ENCODE measurements at places on chromosomes 2 and 18.
A peak's percentile ranks its signal among the peaks of the same experiment; 100 is the strongest.

DNA sequence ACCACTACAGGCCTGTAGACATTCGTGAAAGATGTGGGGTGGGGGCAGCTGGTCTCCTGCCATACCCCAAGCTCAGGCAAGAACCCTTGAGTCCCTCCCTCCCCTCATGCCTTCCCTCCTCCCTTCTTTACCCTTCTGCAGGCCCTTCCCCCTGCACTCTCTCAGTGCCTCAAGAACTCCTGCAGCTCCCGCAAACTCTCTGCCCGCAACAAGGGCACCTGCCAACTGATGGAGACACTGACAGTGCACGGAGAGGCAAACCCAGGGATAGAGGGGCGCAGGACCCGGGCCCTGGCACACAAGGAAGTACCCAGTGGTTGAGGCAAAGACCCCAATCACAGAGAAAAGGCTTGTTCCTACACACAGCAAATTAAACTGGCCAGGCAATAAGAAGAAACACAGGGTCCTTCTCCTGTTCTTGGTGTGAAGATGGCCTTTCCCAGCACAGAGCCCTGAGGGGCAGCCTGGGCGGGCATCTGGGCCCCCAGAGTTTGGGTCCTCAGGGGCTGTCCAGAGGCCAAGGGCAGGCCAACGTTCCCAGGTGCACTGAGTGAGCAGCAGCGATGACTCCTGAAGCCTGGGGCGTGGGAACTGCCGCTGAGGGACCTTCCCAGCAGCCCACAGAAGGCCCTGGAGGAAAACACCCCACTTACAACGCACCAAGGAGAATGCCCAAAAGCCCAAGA lies 1.6 kb downstream of the TEKT4 start:
- no peak for DNase-seq

DNA sequence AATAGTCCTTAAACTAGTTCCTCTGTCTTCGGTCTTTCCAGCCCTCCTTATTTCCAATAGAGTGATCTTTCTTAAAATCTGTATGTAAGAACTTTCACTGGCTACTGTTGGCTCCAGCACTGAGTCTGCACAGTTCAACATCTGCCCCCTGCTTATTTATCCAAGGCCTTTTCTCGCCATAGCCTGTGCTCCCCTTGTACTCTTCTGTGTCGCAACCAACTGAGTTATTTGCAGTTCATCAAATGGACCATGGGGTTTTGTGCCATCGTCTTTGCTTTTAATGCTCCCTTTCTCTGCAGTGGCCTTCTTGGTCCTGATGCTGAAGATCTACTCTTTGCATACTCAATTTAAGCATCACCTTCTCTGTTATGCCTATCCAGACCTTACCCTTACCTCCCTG lies 77.3 kb downstream of the DSC3 start:
- no peak for DNase-seq

GRCh38 chr2:225028572-225028971 lies 13.7 kb downstream of the DOCK10 start:
- no peak for DNase-seq

DNA sequence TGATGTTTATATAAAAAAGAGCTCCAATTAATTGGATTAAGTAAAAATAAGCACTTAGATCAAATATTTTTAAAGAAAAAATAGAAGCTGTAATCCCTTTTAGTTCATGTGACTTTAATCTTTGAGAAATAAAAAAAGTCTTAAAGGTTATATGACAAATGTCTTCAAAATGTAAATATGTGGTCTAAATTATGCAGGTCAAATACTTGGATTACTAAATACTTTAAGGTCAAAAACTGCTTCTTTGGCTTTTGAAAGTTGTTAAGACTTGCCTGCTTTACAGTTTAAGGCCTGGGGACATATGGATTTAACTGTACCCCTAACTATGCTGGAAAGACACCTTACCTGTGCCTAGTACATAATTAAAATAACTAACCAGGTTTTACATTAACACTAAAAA lies 15.5 kb upstream of the PDK1 start:
- DNase-seq = no peak

- DNase-seq = no peak
Observed at GRCh38 chr2:112077814-112078213, 22.7 kb downstream of the TMEM87B start.

GRCh38 chr2:138445227-138445626 lies 56.3 kb upstream of the SPOPL start:
- DNase-seq = no peak

GRCh38 chr2:240569523-240569997 lies 1.3 kb downstream of the RNPEPL1 start:
- DNase-seq = no peak

DNA sequence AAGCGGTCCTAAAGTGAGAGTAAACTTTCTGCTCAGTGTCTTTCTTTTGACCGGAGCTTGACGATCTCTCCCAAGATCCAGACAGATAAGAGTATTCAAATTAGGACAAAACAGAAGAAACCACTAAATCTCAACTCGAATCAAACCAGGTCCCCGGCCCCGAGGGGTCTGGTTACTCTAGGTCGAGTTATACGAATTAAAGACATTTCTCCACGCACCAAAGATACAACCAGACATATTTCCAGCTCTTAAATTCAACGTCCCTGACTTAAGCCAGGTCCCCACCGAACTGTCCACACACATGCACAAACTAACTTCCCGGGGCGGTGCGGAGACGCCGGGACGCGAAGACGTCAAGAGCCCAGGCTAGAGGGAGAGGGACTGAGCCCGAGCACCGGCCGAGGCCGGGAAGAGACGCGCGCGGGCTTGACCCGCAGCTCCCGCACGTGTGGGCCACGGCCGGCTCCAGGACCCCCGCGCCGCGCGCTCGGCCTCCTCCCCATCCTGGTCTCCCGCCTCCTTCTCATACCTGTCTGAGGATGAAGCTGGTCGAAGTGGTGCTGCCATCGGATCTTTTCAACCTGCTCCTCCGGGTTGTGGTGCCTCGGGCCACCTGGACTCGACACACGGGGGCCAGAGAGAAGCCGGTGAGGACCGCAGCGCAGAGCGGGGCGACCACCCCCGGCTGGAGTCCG lies 896 bp downstream of the CACNB4 start:
- DNase-seq = no peak

DNA sequence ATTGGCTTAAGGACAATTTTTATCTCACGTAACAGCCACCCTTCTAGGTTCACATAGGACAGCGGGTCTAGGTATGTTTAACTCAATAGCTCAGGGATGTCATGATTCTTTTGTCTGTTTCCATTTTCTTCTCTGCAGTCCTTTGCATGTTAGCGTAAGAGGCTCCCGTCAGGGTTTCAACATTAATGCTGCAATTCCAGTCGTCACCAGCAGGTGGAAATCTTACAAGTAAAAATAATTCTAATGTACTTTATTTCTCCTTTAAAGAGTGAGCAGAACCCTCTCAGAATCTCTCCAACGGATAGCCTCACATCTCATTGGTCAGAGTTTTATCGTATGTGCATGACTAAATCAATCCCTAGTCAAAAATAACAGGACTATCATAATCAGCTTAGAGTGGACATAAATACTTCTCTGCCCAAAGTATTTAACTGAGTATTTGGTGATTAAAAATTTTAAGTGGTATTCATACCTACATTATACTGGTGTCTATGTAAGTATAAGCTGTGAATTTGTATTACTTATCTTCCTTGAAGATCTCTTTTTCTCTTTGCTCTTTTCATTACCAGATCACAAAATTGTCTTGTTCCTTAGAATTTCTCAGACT lies 487.2 kb upstream of the GCFC2 start:
- DNase-seq = peak; percentile 12

- DNase-seq = no peak
Observed at GRCh38 chr2:64932116-64932370, 57.2 kb upstream of the SLC1A4 start.

DNA sequence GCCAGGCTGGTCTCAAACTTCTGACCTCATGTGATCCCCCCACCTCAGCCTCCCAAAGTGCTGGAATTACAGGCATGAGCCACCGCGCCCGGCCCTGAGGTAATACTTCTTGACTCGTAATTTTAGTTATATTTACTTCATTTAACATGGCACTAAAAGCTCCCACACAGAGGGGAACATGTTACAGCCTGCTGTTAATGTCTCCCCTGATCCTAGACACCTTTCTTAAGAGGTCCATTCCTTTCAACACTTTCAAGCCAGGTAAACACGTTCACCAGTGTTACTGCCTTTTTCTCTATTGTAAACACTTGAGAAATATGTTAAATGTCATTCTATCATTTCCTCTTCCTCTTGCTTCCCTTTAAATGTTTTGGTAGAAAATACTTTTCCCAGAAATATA lies 161.4 kb downstream of the METTL4 start:
- no peak for DNase-seq

DNA sequence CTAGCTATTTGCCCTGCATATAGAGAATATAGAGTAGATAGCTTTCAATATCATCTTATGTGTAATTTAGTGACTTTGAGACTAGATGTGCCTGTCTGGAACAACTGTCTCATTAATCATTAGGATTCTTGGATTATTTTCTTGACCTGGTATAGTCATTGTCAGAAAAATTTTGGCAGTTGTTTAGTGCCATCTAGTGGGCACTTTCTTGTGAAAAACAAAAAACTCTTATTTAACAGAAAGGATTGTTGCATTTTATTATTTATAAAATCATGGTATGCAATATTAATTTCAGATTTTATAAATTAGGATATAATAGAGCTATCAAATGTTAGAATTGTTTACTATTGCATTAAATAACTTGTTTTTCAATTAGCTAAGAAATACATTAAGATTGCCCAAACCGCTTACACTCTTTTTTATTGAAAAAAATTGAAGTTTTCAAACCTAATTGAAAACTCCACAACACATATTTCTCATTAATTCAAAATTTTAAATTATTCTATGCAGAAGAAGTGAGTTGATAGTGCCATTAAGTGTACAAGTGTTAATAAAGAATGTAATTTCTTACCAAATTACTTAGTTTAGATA lies 80.3 kb downstream of the DYNAP start:
- peak; percentile 26 for DNase-seq

DNA sequence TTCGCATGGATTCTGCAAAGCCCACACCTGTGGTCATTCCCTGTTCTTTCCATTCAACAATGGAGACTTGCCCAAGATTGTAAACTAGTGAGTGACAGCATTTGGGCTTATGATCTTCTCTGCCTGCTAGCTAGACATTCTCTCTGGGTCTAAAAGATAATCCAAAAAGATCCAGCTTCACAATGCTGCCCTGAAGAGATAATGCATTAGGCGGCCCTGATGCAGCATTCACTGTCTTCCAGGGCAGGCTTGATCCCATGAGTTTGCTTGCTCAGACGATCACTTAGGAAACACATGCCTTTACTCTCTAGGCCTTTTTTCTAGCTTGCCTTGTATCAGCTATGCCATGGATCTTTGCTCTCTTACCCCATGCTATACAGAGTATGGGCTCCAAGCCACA lies 196.1 kb downstream of the SETBP1 start:
- no peak for DNase-seq

- DNase-seq = no peak
Observed at GRCh38 chr18:57241869-57242268, 95.0 kb downstream of the BOD1L2 start.

DNA sequence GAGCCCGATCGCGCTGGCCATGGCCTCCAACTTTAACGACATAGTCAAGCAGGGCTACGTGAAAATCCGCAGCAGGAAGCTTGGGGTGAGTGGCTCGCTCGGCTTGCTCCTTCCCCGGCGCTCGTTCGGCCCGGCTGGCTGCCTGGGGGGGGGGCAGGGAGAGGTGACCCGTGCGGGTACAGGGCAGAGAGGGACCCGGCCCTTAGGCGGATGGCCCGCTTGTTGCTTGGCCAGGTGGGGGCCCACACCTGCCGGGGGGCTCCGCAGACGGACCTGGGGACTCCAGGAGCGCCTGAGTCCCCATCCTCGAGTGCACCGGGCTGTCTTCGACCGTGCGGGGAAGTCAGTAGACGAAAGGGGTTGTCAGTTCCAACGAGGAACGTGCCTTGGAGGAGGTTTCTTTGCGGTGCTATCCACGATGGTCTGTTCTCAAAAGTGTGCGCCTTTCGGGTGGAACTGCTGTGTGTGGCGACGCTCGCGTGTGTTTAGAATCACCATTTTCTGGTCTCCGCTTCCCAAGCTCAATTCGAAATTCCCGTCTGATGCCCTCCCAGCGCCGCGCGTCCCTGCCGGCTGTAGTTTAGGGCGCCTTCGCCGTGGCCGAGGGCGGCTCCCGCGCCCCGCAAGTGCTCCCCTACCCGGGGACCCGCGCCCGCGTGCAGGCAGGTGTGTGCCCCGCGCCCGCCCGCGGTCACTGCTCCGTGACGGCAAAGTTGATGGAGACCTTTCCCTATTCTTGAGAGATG lies 711 bp downstream of the DOK6 start:
- DNase-seq = peak; percentile 55

- no peak for DNase-seq
Observed at GRCh38 chr2:84424152-84424551, 34.9 kb downstream of the SUCLG1 start.

All from NCI-H345 (cell line).